AG09319 (cell line): ENCODE measurements at places on chromosomes 3 and 15.

- no peak for DNase-seq
Measured at GRCh38 chr3:149152420-149152819, 23.0 kb downstream of the HPS3 start.

DNA sequence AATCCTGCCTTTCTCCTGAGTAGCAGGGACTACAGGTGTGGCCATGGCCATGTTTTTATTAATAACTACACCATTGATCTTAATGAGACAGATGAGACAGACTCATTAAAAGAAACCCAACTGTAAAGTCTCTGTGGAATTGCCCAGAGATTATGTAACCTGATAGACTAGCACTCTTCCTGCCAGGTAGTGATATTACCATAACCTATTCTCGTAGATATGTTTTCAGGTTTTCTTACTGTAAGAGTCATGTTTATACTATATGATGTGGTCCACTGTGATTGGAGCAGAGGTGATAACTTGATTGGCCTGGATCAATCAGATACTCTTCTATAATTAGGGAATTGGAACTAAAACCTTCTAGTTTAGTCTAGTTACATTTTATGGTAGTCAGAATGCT is 93.7 kb downstream of the NFKBIZ start:
- DNase-seq = no peak

DNA sequence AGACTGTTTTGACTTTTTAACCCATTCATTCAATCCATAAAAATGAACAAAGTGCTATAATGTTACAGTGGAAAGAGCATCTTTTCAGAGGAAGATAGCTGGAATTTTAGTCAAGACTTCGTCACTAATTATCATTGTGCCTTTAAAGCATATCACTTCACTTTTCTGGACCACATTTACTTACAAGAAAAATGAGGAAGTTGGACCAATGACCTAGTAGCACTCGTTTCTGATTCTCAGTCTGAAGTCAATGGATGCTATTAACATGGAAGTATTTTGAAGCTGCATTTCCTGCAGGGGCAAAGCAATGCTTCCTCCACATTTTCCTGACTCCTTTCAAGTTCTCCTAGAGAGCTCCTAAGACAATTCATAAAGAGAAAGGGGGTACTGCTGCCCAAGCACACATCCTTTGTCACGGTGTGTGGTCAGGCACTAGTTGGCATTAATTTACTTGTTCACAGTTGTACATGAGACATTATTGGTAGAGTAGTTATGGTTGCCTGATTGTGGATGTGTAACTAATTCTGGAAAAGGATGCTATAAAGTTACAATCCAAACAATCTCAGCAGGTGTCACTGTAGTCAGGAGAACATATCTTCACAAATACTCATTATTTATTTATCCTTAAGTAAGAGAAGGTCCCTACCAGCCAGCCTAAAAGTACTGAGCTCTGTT is 1049.1 kb downstream of the FHIT start:
- no peak for DNase-seq

GRCh38 chr3:48208076-48208475 is 15.2 kb upstream of the CAMP start:
- DNase-seq = no peak

DNA sequence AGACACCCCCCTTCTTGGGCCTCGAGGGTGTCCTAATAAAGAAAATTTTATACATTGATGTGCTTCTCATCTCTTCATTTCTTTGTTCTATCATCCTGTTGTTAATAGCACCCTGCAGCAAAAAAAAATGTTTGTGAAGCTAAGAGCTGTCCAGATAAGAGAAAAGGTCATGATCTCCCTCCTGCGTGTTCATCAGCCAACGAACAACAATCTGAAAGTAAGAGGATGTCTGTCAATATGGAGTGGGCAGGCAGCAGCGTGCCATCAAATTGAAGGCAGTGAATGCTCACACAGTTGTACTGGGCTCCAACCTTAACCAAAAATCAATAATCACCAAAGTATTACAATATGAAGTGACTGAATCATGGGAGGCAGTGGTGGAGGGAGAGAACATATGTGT is 418.6 kb upstream of the ONECUT1 start:
- DNase-seq = no peak

DNA sequence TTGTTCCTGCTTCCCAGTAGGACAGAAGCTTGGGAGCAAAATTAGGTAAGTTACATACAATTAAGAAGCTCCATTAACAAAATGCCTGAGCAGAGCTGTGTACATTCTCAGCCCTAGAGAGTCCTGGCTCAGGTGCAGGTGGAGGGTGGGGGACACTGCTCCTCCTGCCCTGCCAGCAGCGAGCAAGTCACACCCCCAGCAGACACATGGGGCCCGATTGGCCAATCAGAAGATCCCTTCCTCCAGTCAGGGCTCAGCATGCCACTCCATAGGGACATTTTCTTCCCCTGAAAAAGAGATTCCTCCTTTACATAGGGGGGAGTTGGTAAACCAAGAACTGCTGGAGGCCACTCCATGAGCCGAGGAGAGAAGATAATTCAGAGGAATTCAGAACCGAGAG is 62.1 kb downstream of the PLXNA1 start:
- no peak for DNase-seq

- no peak for DNase-seq
Measured at GRCh38 chr3:14562121-14562890, 22.2 kb upstream of the GRIP2 start.

- DNase-seq = no peak
Measured at GRCh38 chr3:151772825-151773480, 39.2 kb downstream of the AADACL2 start.

GRCh38 chr3:128199110-128199509 is 45.8 kb downstream of the EEFSEC start:
- no peak for DNase-seq

- DNase-seq = no peak
Measured at GRCh38 chr3:125005676-125006075, 50.1 kb downstream of the HEG1 start.

- DNase-seq = no peak
Measured at GRCh38 chr3:182521339-182521738, 272.0 kb upstream of the ATP11B start.

- DNase-seq = no peak
Measured at GRCh38 chr3:127867986-127868385, 45.7 kb upstream of the MGLL start.

- no peak for DNase-seq
Measured at GRCh38 chr3:56980243-56980642, 80.2 kb upstream of the SPATA12 start.

- DNase-seq = no peak
Measured at GRCh38 chr3:20280257-20280656, 94.3 kb upstream of the SGO1 start.

DNA sequence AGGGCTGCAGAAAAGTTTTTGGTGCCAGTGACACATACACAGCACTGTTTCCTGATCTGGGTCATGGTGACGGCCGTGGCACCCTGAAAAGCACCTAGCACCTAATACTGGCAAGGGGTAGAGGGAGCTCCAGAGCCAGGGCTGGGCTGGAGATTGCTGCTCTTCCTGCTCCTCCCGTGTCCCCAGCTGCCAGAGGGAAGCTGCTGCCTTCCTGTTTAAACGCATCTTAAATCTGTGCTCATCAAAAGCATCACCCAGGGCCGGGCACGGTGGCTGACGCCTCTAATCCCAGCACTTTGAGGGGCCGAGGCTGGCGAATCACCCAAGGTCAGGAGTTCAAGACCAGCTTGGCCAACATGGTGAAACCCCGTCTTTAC is 156.7 kb upstream of the MEF2A start:
- no peak for DNase-seq

GRCh38 chr3:151446002-151446340 is 14.9 kb downstream of the IGSF10 start:
- no peak for DNase-seq

GRCh38 chr3:129943020-129943419 is 31.5 kb upstream of the TRH start:
- DNase-seq = no peak

- DNase-seq = no peak
Measured at GRCh38 chr15:81256916-81257315, 60.2 kb downstream of the IL16 start.

DNA sequence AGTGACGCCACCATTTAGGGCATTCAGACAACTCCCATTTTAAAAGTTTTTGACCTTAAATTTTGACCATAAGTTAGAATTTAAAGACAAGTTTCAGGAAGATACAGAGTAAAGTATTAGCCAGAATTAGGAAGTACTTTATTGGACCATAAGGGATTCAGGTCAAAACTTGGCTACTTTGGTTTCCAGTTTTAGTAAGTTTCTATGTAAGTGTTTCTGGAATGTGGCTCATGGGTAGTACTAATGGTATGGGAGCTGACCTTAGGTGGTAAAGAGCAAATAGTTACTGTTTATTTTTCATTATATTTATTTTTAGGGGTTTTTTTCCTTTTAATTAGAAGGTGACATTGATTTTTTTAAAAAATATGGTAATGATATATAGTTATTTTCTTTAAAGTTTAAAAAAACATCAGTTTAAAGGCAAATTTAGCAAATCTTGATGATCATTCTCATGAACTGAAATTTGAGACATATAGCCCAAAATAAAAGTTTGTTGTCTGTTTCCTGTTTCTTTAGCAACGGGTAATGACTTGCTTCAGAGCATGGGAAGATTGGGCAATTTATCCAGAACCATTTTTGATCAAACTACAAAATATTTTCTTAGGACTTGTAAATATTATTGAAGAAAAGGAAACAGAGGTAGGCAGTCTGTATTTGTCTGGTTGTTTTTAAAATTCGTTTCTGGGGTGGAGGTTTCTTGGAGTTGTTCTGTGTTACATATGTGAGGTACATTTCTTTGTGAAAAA is 34.3 kb downstream of the U2SURP start:
- DNase-seq = peak; percentile 35

DNA sequence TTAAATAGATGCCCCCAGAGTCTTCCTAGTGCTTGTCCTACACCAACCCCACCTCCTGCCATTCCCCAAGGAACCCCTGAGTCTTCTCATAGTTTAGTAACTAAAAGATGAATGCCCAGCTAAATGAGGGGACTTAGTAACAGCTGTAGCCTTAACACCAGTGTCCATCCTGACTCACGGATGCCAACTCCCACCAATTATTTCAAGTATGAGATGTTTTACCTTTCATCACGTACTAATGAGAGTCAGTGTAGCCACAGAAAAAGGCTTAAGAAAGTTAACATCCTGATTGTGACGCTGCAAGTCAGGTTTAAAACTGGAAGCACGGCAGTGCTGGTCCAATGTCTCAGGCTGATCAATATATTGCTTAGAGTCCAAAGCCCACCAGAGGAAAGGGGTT is 109.9 kb downstream of the FMN1 start:
- DNase-seq = no peak

GRCh38 chr3:126116526-126116925 is 32.6 kb upstream of the SLC41A3 start:
- no peak for DNase-seq

- DNase-seq = no peak
Measured at GRCh38 chr3:3027976-3028567, 82.1 kb downstream of the IL5RA start.

DNA sequence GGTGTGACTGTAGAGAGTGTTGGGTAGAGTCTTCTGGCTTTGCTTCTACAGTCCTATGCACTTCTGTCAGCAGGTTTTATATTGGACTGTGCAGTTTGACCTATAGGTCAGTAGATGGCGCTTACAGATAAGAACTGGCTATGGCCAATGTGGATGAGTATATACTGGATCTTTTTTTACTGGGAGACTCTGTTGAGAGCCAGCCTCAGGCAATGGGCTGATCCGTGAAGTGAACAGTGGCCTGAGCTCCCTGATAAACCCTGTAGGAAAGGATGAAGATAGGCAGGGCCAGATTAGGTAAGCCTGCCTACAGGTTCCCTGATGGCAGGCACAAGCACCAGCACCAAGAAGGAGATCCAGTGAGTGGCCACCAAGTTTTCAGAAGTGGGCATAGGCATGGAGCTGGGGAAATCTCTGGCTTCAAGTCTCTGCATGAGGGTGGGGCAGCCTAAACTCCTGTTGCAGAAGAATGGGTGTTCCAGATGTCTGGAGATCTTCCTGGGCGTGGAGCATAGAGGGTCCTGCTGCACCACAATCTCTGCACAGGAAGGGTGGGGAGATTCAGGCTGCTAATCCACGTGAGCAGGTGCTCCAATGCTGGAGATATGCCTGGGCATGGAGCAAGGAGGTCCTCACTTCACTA is 326.0 kb upstream of the SGO1 start:
- peak; percentile 44 for DNase-seq

- no peak for DNase-seq
Measured at GRCh38 chr15:31360158-31360561, 33.5 kb downstream of the KLF13 start.

DNA sequence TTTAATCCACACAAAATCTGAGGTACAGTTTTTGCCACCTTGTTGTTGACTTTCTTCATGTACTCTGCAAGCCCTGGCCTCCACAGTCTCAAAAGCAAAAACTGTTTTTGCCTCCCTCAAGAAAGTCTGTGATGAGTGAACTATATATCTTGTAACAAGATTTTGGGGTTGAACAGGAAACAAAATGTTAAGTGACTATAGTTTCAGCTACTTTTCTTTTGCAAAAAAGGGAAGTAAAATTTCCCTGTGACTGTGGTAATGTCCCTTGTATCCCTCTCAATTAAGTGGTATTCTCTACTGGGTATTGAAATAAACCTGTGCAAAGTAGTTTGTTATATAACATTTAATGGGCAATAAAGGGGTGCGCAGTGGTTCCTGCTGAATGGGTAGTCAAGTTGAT is 21.3 kb upstream of the SCAANT1 start:
- DNase-seq = no peak

- no peak for DNase-seq
Measured at GRCh38 chr3:81909796-81910195, 148.4 kb upstream of the GBE1 start.

GRCh38 chr3:15288331-15289035 is 43.9 kb downstream of the SH3BP5 start:
- no peak for DNase-seq

- no peak for DNase-seq
Measured at GRCh38 chr15:67955252-67955651, 98.9 kb upstream of the PIAS1 start.

DNA sequence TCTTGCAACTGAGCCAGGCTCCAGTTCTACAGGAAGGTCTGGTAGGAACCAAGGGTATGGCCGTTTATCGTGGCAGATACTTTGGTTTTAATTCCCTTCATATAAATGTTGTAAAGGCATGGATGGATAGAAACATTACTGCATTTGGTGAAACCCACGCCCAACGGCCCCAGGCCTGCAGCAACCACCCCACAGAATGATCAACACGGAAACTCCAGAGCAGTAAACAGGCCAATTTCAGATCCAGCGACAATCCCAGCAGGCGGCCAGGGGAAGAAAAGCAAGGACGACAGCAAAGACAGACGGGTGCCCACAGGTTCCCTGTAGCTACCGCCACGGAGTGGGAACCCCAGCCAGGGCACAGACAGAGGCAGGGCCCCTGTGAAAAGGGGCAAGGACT is 32.6 kb upstream of the PCSK6 start:
- DNase-seq = no peak

DNA sequence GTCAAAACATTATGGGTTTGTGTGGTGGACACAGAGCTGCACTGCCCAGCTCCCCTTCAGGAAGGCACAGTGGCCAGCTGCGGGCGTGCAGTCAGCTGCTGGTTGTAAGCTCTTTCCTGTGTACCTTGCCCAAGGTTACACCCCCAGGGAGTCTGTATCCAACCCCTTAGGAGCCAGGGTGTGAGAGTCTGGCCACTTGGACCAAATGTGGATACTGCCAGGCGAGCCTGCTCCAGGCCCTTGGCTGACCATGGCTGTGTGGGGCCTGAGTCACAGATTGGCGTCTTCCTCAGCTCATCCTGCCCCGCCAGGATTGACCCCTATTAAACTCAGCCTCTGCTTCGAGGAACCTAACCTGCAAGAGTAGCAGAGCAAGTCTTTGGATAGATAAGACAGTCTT is 56.9 kb downstream of the ABHD5 start:
- DNase-seq = no peak
